ENCODE measurements at places on chromosomes 6 and 20.

GRCh38 chr6:2020909-2021308, 224.5 kb downstream of the GMDS start:
- DNase-seq, result no peak

- no peak for DNase-seq
Observed at GRCh38 chr6:84432619-84433018, 205.2 kb upstream of the CEP162 start.

DNA sequence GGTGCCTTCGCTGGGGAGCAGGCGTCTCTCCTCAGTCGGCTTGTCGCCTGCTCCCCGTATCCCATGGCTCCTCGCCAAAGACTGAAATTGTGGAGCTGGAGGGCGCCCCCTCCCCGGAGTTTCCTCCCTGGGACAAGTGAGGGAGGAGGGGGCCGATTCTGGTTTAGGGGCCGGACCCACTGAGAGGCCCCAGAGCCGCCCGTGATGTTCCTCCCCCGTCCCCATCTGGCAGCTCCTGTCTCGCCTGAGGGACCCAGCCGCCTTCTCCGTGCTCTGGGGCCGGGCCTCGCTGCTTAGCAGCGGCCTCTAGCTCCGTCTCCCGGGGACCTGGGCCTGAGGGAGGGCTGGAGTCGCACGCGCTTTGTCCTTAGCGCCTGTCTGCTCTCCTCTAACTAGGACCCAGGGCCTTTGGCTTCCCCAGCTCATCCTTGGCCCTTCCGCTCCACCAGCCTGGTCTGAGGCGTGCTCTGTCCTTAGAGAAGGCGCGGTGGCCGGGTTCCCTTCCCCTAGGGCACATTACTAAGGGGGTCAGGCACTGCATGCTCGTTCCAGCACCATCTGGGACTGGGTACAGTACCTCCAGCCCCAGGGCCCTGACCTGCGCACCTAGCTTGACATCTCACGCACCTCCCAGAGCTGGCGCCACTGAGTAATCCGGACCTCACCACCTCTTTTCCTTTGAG, 29.7 kb downstream of the SLC12A5 start:
- no peak for DNase-seq

DNA sequence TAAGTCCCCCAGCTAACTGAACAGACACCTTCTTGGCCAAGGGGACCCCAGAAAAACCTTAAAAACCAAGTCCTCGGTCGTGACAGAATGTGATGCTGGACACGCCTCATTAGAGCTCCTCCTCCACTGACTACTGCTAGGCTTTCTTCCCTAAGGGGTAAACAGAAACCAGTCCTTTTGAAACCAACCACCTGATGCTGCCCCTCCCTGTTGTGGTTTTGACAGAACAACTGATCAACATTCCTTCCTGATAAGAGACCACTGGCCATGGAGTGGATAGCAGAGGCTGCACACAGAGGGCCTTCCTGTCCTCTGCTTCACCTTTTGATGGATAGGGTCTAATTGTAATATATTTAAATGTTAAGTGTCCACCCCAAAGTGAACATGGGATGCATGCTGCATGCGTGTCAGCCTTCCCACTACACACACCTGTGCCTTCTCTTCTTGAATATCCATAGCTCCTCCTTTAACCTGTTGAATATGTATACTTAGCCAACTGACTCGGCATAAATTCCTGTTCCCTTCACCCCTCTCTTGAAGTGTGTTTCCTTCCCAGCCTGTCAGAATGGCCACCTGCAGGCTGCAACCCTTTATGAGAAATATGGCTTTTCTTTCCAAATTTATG, 27.9 kb upstream of the SLC2A12 start:
- DNase-seq, result no peak

DNA sequence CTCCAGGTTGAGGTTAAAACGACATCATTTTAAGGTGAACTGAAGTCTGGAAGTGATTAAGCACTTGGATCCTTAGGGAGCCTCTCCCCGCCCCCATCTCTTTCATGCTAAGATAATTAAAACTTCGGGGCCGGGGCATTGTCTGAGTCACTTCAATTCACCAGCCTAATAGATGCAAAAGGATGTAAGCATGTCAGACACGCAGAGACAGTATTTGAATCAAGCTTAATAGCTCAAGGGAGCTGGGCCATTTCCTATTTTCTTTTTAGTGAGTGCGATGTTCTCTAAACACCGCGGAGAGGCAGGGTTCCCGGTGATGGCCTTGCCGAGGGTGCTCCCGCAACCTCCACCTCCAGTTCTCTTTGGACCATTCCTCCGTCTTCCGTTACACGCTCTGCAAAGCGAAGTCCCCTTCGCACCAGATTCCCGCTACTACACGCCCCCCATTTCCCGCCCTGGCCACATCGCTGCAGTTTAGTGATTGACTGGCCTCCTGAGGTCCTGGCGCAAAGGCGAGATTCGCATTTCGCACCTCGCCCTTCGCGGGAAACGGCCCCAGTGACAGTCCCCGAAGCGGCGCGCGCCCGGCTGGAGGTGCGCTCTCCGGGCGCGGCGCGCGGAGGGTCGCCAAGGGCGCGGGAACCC, 516 bp upstream of the IRF4 start:
- DNase-seq, result no peak
